OCI-LY7 (cell line): ENCODE measurements at places on chromosomes 11 and 22. TPM values are rescaled to one million over a fixed set of nuclear protein-coding genes. Genes with fewer than 3 reads are reported as not detected.

DNA sequence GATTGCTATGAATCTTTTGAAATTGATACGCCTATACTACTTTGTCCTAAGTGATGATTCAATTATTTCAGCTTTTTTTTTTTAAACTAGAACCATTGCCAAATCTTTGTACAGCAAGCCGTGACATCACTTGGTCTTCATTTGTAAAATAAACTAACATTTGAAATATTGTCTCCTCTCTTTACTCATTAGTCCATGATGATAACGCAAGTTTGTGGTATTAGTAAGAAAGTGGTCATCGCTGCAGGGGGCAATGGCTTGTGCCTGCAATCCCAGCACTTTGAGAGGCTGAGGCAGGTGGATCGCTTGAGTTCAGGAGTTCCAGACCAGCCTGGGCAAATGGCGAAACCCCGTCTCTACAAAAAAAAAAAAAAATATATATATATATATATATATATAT, 12.9 kb upstream of the ARHGAP42 start:
- DNase-seq = no peak

GRCh38 chr22:20853236-20853660, 5.4 kb downstream of the PI4KA start:
- no peak for DNase-seq

DNA sequence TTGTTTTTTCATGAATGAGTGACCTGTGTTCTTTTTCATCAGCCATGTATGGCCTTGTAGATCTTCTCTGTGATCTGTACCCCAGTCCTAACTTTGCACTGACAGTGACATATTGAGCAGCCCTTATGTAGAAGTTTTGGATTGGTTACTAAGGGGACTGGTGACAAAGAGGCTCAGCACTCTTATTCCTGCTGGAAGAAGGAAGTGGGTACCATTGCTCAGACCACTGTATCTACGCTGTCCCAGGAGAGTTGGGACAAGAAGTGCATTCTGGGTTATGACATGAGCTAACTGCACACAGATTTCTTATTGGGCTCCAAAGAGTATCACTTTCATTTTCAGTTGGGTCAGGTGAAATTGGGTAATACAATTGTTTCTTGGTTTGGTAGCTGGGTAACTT, 107.8 kb upstream of the RASSF10 start:
- DNase-seq = peak; percentile 3

- DNase-seq = peak; percentile 11
Measured at GRCh38 chr22:24937114-24937513, 9.4 kb downstream of the LHFPL7 start.

DNA sequence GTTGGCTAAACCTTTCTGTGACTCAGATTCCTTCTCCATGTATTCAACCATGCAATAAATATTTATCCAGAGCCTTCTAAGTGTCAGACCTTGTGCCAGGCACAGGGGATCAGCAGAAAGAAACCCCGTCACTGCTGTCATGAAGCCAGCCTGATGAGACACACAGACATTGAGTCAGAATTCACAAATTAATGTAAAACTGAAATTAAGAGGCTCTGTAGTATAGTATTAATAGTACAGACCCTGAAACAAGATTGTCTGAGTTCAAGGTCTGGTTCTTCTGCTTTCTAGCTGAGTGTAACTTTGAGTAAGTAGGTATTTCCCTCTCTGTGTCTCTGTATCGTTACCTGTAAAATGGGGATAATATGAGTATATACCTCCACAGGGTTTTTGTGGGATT, 46.9 kb downstream of the ME3 start:
- no peak for DNase-seq

DNA sequence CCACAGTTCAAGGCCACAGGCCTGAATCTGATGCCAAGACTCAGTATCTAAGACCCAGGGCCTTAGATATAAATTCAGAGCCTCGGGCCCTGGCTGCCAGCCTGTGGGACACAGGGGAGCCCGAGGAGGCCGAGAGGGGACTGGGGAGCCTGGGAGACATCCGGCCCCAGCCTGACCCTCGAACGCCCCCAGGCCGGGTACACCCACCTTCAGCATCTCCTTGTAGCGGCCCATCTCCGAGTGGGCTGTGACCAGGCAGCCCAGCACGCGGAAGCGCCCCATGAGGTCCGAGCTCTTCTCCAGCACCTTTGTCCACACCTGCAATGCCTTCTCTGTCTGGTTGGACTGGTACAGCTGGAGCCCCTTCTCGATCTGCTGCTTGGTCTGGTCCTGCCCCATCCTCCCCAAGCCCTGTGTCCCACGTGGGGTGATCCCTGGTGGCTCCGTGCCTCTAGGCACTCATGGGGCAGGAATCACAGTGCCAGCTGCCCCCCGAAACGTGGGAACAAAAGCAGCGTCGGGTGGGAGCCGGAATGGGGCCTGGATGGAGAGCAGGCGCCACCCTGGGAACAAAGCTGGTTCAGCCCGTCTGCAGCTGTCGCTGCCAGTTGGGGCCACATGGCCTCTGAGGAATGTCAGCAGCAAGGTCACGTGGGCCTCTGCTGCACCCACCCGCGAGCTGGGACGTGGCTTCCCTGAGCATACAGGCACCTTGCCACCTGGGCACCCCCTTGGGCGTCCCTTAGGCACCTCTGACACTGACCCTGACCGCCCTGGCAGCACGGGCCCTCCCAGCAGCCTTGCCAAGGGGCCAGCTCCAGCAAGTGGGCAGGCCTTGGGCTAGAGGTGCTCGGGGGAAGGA, at the start of gene RAPSN:
TSS of gene RAPSN (minus strand) at position 571 of the 862 bp plus-strand sequence. CDS start at position 399, 172 bp downstream.
- no peak for DNase-seq

DNA sequence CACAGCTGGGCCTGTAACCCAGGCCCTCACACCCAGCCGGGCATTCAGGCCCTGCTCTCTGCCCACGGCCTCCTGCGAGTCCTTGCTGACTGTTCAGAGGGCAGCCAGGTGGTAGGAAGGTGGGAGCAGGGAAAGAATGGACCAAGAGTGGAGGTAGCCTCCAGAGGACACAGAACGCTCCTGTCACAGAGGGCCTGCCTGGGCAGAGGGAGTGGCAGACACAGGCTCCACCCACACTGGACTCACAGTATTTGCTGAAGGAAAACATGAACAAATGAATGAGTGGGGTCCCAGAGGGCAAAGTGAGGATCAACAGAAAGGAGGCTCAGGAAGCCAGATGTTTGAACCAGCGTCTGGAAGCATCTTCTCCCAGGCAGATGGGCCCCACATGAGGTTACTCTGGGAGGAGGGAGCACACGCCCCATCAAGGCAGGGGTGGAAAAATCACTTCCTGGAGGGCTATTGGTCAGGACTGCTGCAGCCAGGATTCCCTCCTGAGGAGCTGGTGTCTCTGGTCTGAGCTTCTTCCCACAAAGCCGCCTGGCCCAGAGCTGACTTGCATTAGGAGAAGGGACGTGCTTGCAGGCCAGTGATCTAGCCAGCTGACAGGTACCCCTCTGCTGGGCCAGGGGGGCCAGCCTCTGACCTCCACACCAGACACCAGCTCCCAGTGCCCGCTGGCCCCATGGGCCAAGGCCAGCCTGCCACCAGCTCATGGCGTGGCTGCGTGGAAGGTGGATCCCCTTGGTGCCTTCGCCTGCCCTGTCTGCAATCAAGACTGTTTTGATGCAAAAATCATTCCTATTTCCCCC, 84.0 kb downstream of the THAP12 start:
- no peak for DNase-seq

DNA sequence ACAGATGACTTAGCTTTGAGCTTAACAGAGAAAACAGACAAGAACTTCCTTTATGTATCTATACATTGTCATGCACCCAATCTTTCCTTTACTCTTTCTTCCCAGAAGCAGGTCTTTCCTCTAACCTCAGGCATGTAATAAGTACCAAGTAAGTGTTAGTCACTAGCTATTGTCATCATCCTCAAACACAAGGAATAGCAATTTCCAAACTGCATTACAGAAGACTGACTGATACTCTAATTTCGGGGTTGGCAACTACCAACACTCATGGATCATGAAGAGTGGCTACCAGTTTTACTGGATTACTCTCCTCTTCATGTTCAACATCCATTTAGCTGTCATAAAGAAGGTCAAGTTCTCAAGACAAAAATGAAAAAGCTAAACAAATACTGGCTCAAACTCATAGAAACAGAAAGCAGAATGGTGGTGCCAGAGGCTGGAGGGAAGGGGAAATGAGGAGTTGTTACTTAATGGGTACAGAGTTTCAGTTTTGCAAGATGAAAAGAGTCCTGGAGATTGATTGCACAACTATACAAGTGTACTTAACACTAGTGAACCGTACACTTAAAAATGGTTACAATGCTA, 111.6 kb downstream of the SIK3 start:
- DNase-seq = peak; percentile 30

Gene PGA5
- total RNA-seq = not detected in 2 replicates

Gene MS4A6A
- total RNA-seq = not detected in 2 replicates

Gene CD6
- total RNA-seq = not detected in 2 replicates

Gene NXPE1
- total RNA-seq = not detected in 2 replicates

Gene IL17RA
- 10.9 and 12.5 TPM in 2 replicates for total RNA-seq

Gene APOBEC3H
- total RNA-seq = 0.99 and 1.5 TPM in 2 replicates

Gene P2RX6
- total RNA-seq = 0.30 and 0.32 TPM in 2 replicates
